ENCODE measurements at places on chromosomes 16 and 17. TPM values are rescaled to one million over a fixed set of nuclear protein-coding genes. Genes with fewer than 3 reads are reported as not detected.

- no peak for DNase-seq
These were observed 101.5 kb downstream of the MGAT5B start for GRCh38 chr17:76969598-76970172.

- no peak for DNase-seq
These were observed 183.2 kb upstream of the GSE1 start for GRCh38 chr16:85429776-85430522.

CX3CL1 gene
- 4.5 TPM for polyA plus RNA-seq

RTN4RL1 gene
- 1.8 TPM for polyA plus RNA-seq

GRCh38 chr16:76931186-76931585, 259.8 kb upstream of the MON1B start:
- DNase-seq: no peak

DNA sequence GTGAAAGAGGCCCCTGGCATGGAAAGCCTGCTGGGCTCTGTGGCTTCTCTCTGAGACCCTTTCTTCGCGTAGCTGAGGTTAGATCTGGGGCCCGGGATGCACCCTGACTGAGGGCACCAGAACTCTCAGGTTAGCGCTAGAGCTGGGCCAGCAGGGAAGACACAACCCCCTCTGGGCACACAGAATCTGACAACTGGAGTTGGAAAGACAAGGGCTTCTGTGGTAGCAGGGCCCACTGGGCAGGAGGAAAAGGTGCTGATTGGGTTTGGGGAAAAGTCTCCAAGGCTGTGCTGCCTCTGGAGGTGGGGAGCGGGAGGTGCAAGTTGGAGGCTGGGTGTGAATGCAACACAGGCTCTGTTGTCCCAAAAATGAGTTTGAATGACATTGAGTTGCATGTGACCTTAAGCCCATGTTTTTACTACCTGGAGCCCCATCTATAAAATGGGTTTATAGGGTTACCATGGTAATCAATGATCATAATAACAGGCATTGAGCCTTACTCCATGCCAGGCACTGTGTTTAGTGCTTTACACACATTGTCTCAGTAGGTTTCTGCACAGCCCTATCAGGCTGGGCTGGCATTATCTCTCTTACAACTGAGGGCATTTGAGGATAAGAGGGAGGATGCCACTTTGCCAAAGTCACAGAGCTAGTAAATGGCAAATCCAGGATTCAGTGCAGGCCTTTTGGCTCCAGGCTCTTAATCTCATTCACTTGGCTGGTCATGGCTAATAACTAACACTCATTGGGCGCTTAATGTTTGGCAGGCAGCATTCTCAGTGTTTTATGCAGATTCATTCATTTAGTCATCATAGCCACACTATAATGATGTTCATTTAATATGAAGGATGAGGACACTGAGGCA, 9.5 kb upstream of the IGFBP4 start:
- DNase-seq: no peak

DNA sequence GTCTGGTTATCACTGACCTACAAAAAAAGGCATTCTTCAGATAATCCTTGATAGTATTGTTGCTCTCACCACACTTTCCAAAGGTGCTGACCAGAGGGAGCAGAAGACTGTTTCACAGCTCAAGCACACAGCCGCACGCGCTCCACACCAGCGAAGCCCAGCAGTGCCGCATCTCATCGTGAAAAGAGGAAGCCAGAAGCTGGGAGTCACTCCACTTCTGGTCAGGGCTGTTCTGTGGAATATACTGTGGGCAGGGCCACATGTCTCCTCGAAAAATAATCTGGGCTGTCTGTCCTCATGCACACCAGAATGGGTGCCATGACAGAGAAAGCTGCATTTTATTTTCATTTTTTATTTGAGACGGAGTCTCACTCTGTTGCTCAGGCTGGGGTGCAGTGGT, 7.3 kb upstream of the PRSS36 start:
- DNase-seq: no peak

DNA sequence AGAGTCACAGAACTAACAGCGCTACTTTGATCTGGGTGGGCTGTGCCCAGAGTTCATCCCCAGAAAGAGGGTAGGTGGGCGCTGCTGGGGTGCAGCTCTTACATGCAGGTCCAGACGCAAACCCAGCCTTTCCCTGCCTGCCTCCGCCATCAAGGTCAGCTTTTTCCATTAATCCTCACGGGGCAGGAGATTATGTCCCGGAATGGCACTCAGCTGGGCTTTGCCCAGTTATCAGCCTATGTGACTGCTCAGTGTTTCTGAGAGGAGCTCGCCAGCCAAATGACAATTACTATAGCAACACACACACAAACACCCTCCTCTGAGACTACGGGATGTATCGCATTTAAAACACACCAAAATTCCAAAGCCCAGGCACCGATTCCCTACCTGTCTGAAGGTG, 20.1 kb downstream of the GLYR1 start:
- no peak for DNase-seq

CLEC16A gene
- polyA plus RNA-seq: 15.3 TPM

DNA sequence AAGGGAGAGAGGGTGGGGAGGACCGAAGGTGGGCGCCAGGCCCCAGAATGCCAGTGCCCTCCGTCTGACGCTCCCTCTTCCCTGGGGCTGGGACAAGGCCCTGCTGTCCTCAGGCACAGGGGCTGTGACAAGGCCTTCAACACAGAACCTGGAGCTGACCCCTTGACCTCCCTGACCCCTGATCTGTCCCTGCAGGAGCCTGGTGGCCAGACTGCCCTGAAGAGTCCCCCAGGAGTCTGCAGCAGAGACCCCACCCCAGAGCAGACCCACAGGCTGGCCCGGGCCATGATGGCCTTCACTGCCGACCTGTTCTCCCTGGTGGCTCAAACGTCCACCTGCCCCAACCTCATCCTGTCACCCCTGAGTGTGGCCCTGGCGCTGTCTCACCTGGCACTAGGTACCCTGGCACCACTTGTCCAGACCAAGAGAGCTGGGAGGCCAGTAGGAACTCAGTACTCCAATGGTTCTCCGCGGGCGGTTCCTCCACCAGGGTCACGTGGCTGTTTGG, 2.9 kb downstream of the SERPINF2 start:
- DNase-seq: no peak

DNA sequence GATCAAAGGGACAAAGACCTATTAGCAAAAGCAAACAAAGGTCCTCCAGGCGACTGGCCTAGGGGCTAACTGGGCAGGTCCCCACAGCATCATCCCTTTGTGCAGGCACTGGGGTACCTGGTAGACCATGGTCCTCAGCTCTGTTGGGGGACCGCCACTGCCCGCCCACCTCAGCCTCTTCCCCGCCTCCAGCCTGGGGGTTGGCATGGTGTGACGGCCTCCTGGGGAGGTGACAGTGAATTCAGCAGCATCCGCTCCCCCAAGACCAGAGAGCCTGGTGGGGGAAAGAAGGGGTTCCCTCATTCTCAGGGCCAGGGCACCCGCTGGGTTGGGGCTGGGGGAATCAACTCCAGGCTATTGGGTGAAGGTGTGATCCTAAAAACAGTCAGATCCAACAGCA, 38.7 kb upstream of the DNAH9 start:
- DNase-seq: no peak

- DNase-seq: no peak
These were observed 8.9 kb downstream of the VPS4A start for GRCh38 chr16:69319826-69320739.

FBXW10 gene
- polyA plus RNA-seq: 0.23 TPM

- DNase-seq: no peak
These were observed 549.5 kb upstream of the EEF2KMT start for GRCh38 chr16:5647051-5647450.

- no peak for DNase-seq
These were observed 287.9 kb downstream of the FTO start for GRCh38 chr16:53991754-53992378.

Measured in psoas muscle (tissue), 8 donors.